ENCODE measurements at places on chromosomes 1 and 21. TPM values are rescaled to one million over a fixed set of nuclear protein-coding genes. Genes with fewer than 3 reads are reported as not detected.
A peak's percentile ranks its signal among the peaks of the same experiment; 100 is the strongest.

GRCh38 chr1:41268154-41268770 lies 26.2 kb upstream of the SCMH1 start:
- H3K4me3 ChIP-seq: no peak overlapping the region
- peak; percentile 89 for DNase-seq
- no peaks in the 10 kb centered on the region for H3K27me3 ChIP-seq
- no peaks in the 10 kb centered on the region for H3K36me3 ChIP-seq

GRCh38 chr1:184940226-184940625 lies 34.1 kb downstream of the NIBAN1 start:
- no peak for DNase-seq
- H3K4me3 ChIP-seq: no peak overlapping the region
- H3K4me1 ChIP-seq: peaks cover 12% of the 10 kb centered on the region
- no peaks in the 10 kb centered on the region for H3K27me3 ChIP-seq

- DNase-seq: no peak
- peak overlapping the region; percentile 85 for H3K27ac ChIP-seq
Measured at GRCh38 chr1:115088871-115089419, 358 bp downstream of the TSPAN2 start.

- peak overlapping the region; percentile 95 for H3K27ac ChIP-seq
- no peak for DNase-seq
- H3K36me3 ChIP-seq: no peaks in the 10 kb centered on the region
- no peak overlapping the region for H3K4me3 ChIP-seq
Measured at GRCh38 chr1:162733336-162733590, 57.2 kb upstream of the HSD17B7 start.

GRCh38 chr1:82721702-82722101 lies 921.0 kb downstream of the ADGRL2 start:
- H3K36me3 ChIP-seq: no peaks in the 10 kb centered on the region
- H3K27me3 ChIP-seq: no peaks in the 10 kb centered on the region
- H3K27ac ChIP-seq: no peak overlapping the region

DNA sequence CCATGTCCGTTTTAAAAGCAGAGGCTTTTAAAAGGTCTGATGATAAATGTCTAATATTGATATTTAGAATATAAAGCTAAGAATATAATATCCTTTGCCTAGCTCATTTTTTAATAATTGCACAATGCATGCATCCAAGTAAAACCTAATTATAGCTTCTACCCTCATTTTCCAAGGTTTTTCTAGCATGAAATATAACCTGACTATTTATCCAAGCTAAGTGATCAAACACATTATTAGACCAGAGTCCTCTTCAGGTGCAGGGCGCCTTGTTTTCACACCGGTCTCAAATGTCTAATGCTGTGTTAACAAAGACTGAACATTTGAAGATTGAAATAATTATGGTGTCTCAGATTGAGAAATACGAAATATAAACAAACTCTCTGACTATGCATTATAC lies 648.9 kb upstream of the CXADR start:
- H3K27me3 ChIP-seq: no peaks in the 10 kb centered on the region
- H3K36me3 ChIP-seq: no peaks in the 10 kb centered on the region
- H3K4me3 ChIP-seq: no peak overlapping the region
- no peak for DNase-seq
- H3K4me1 ChIP-seq: no peaks in the 10 kb centered on the region

DNA sequence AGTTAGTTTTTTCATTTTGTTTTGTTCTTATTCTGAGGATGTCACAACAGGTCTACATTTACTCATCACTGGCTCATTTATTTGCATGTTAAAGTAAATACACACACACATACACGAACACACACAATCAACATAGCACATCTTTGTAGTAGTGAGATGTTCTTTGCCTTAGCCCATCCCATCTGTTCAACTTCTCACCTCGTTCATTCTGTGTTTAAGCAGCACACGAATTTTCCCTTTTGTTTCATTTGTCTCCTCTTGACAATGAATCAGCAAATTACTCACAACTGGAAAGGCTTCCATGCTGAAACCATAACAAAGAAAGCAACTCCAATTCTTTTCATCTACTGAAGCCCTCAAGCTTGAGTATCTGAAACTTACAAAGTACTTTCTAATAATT lies 133.3 kb upstream of the CHRM3 start:
- no peaks in the 10 kb centered on the region for H3K27me3 ChIP-seq
- H3K27ac ChIP-seq: no peak overlapping the region
- H3K36me3 ChIP-seq: no peaks in the 10 kb centered on the region
- H3K4me1 ChIP-seq: no peaks in the 10 kb centered on the region
- DNase-seq: no peak

GRCh38 chr1:37671261-37671660 lies 21.1 kb upstream of the CDCA8 start:
- no peak overlapping the region for H3K27ac ChIP-seq
- no peak for DNase-seq
- H3K4me3 ChIP-seq: no peak overlapping the region
- H3K36me3 ChIP-seq: no peaks in the 10 kb centered on the region
- no peaks in the 10 kb centered on the region for H3K4me1 ChIP-seq

GRCh38 chr1:58824753-58825389 lies 41.0 kb upstream of the JUN start:
- no peaks in the 10 kb centered on the region for H3K4me1 ChIP-seq
- no peaks in the 10 kb centered on the region for H3K36me3 ChIP-seq
- DNase-seq: no peak
- H3K4me3 ChIP-seq: no peak overlapping the region

- no peaks in the 10 kb centered on the region for H3K27me3 ChIP-seq
- H3K36me3 ChIP-seq: no peaks in the 10 kb centered on the region
- no peak overlapping the region for H3K27ac ChIP-seq
- no peak overlapping the region for H3K4me3 ChIP-seq
- no peak for DNase-seq
Measured at GRCh38 chr1:187617776-187618175, 789.0 kb downstream of the PLA2G4A start.

GRCh38 chr1:186155594-186155993 lies 219.5 kb downstream of the TPR start:
- H3K4me1 ChIP-seq: no peaks in the 10 kb centered on the region
- no peaks in the 10 kb centered on the region for H3K36me3 ChIP-seq
- no peak for DNase-seq
- no peak overlapping the region for H3K27ac ChIP-seq
- H3K4me3 ChIP-seq: no peak overlapping the region

USP21 gene
- 16.4 TPM for total RNA-seq

SLFNL1 gene
- 0.69 TPM for total RNA-seq

PDZK1IP1 gene
- total RNA-seq: 0.71 TPM

CXADR gene
- total RNA-seq: 0.52 TPM

LHX4 gene
- total RNA-seq: not detected
